ENCODE measurements at places on chromosomes 13 and 19. TPM values are rescaled to one million over a fixed set of nuclear protein-coding genes. Genes with fewer than 3 reads are reported as not detected.

- DNase-seq: peak; percentile 87
- H3K4me3 ChIP-seq: no peak overlapping the region
- H3K36me3 ChIP-seq: no peaks in the 10 kb centered on the region
- H3K27me3 ChIP-seq: no peaks in the 10 kb centered on the region
Measured at GRCh38 chr19:47296036-47296435, 13.6 kb upstream of the C5AR1 start.

GRCh38 chr13:48144413-48145035 lies 49.6 kb upstream of the MED4 start:
- no peaks in the 10 kb centered on the region for H3K36me3 ChIP-seq
- peaks cover 9% of the 10 kb centered on the region for H3K4me1 ChIP-seq
- H3K27me3 ChIP-seq: no peaks in the 10 kb centered on the region
- no peak overlapping the region for H3K4me3 ChIP-seq
- no peak for DNase-seq

GRCh38 chr19:42277821-42278451 lies 8.9 kb downstream of the CIC start:
- peaks cover 61% of the 10 kb centered on the region for H3K4me1 ChIP-seq
- H3K4me3 ChIP-seq: no peak overlapping the region
- no peaks in the 10 kb centered on the region for H3K27me3 ChIP-seq
- H3K27ac ChIP-seq: peak overlapping the region; percentile 34
- peaks cover 21% of the 10 kb centered on the region for H3K36me3 ChIP-seq

GRCh38 chr13:37795326-37795725 lies 74.2 kb downstream of the TRPC4 start:
- no peaks in the 10 kb centered on the region for H3K36me3 ChIP-seq
- H3K4me1 ChIP-seq: no peaks in the 10 kb centered on the region
- no peak overlapping the region for H3K4me3 ChIP-seq
- H3K27ac ChIP-seq: no peak overlapping the region
- peaks cover 2% of the 10 kb centered on the region for H3K27me3 ChIP-seq

DNA sequence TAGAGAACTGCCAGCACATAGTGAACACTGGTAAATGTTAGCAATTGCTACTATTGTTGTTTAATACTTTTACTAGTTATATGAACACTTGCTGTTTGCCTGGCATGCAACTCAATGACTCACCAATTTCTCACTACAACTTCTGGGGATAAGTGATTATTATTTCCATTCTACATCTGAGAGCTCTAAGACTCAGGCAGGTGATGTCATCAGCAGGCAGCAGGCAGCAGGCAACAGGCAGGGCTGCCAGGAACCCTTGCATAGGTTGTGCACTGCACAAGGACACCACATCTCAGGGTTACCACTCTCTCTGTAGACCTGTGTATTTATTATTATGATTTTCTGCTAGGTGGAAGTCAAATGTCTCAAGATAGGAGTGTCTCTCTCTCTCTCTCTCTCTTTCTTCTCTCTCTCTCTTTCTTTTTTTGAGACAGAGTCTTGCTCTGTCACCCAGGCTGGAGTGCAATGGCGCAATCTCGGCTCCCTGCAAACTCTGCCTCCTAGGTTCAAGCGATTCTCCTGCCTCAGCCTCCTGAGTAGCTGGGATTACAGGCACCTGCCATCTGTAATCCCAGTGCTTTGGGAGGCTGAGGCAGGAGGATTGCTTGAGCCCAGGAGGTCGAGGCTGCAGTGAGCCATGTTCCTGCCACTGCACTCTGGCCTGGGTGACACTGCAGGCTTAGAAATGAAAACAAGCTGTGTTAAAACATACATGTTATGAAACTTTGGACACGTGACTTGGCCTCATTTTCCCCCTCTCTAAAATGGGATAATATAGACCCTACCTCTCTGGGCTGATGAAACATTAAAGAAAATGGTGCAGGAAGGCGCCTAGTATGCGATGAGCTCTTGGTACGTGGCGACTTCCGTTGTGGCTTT lies 22.7 kb downstream of the HPN start:
- no peaks in the 10 kb centered on the region for H3K27me3 ChIP-seq
- H3K4me1 ChIP-seq: peaks cover 17% of the 10 kb centered on the region
- no peaks in the 10 kb centered on the region for H3K36me3 ChIP-seq

- H3K27me3 ChIP-seq: peaks cover 14% of the 10 kb centered on the region
- H3K4me1 ChIP-seq: peaks cover 8% of the 10 kb centered on the region
- no peak overlapping the region for H3K27ac ChIP-seq
- no peaks in the 10 kb centered on the region for H3K36me3 ChIP-seq
- DNase-seq: no peak
- no peak overlapping the region for H3K4me3 ChIP-seq
Measured at GRCh38 chr19:457636-458035, 3.2 kb downstream of the SHC2 start.

Gene GRK1
- total RNA-seq: 0.21 TPM

- no peaks in the 10 kb centered on the region for H3K27me3 ChIP-seq
- no peak overlapping the region for H3K4me3 ChIP-seq
- H3K4me1 ChIP-seq: peaks cover 17% of the 10 kb centered on the region
- no peak overlapping the region for H3K27ac ChIP-seq
- DNase-seq: no peak
Measured at GRCh38 chr13:99559560-99559959, 58.3 kb downstream of the TM9SF2 start.

Gene ZNF254
- 8.8 TPM for total RNA-seq

Gene CCDC106
- total RNA-seq: 6.2 TPM

Gene ZNF578
- 0.77 TPM for total RNA-seq

GRCh38 chr19:54017261-54017660 lies 25.8 kb downstream of the CACNG6 start:
- H3K27ac ChIP-seq: no peak overlapping the region
- H3K4me3 ChIP-seq: no peak overlapping the region
- H3K36me3 ChIP-seq: no peaks in the 10 kb centered on the region
- peaks cover 4% of the 10 kb centered on the region for H3K4me1 ChIP-seq

Gene FUT2
- total RNA-seq: not detected

Gene FXYD5
- 358 TPM for total RNA-seq

- no peak overlapping the region for H3K27ac ChIP-seq
- H3K27me3 ChIP-seq: no peaks in the 10 kb centered on the region
- DNase-seq: no peak
- no peak overlapping the region for H3K4me3 ChIP-seq
Measured at GRCh38 chr13:111211789-111212516, 96.8 kb downstream of the ARHGEF7 start.

- H3K4me3 ChIP-seq: no peak overlapping the region
- peaks cover 3% of the 10 kb centered on the region for H3K4me1 ChIP-seq
- no peak for DNase-seq
- no peak overlapping the region for H3K27ac ChIP-seq
Measured at GRCh38 chr19:56253737-56254136, 18.8 kb upstream of the EDDM13 start.

- DNase-seq: no peak
- H3K4me3 ChIP-seq: no peak overlapping the region
- H3K27ac ChIP-seq: peak overlapping the region; percentile 85
- H3K36me3 ChIP-seq: peaks cover 68% of the 10 kb centered on the region
- H3K4me1 ChIP-seq: peaks cover 82% of the 10 kb centered on the region
- H3K27me3 ChIP-seq: no peaks in the 10 kb centered on the region
Measured at GRCh38 chr19:41868989-41869300, 8.1 kb upstream of the CD79A start.

Gene SHKBP1
- total RNA-seq: 100 TPM

Gene KLK2
- total RNA-seq: not detected

- DNase-seq: peak; percentile 42
- H3K27me3 ChIP-seq: no peaks in the 10 kb centered on the region
- H3K4me1 ChIP-seq: peaks cover 11% of the 10 kb centered on the region
- H3K27ac ChIP-seq: peak overlapping the region; percentile 61
- H3K4me3 ChIP-seq: no peak overlapping the region
Measured at GRCh38 chr19:8494158-8494557, 8.3 kb downstream of the PRAM1 start.

DNA sequence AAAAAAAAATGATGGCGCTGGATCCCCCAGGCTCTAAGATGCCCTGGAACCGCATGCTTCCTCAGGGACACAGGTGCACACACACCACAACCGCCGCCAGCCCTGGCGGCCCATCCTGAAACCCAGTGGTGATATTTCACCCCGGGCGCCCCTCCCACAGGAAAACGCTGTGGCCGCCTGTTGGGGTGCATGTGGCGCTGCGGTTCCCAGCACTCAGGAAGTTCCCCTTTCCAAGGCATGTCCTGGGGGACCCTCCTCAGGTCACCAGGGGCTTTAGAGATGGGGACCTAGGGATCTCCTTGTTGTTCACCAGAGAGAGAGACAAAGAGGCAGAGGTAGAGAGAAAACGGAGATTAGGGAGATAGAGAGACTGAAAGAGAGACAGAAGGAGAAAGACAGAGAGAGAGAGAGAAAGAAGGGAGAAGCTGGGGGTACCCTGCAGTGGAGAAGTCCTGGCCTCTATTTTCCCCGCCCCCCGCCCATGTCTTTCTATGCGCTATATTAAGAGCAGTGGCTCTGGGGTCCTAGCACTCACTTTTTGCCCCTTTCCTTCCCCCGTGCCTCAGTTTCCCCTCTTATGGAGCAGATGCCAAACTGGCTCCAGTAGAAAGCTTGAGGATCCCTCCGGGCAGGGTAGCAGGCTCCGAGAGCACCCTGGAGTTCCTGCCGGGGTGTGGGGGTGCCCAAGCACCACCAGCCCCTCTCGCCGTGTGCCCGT lies 2.3 kb downstream of the ADGRE2 start:
- peak overlapping the region; percentile 32 for H3K4me3 ChIP-seq
- peaks cover 33% of the 10 kb centered on the region for H3K27me3 ChIP-seq
- peaks cover 11% of the 10 kb centered on the region for H3K4me1 ChIP-seq
- H3K36me3 ChIP-seq: no peaks in the 10 kb centered on the region

DNA sequence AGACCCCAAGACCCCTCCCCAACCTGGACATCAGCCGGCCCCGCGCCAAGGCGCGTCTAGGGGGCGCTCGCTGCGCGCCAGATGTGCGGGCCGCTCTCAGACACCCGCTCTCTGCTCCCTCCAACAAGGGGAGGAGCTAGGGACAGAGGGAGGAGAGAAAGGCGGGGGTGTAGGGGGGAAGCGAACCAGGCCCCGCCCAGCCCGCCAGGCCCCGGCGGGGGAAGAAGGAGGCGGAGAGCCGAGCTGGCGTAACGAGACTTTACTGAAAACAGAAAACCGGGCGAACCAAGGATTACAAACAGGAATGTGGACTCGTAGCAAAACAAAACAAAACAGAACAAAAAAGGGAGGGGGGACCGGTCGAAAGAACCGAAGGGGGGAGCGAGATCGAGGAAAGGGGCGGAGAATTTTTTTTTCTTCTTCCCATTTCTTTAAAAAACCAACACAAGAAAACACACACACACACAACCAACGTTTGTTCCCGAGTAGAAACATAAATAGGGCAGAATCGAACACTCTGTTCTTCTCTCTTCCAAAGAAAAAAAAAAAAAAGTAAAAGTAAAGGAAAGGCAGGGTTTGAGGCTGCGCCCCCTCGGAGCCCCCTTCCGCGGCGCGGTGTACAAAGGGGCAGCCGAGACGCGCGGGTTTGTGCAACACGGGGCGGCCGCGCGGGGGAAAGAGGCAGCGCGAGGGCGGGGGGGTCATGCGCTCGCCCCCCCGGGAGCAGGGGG lies 1.7 kb downstream of the JUND start:
- DNase-seq: peak; percentile 95
- H3K4me1 ChIP-seq: peaks cover 48% of the 10 kb centered on the region
- no peaks in the 10 kb centered on the region for H3K27me3 ChIP-seq
- peak overlapping the region; percentile 86 for H3K4me3 ChIP-seq
- peaks cover 31% of the 10 kb centered on the region for H3K36me3 ChIP-seq

- no peaks in the 10 kb centered on the region for H3K27me3 ChIP-seq
- no peak overlapping the region for H3K4me3 ChIP-seq
- no peaks in the 10 kb centered on the region for H3K4me1 ChIP-seq
- H3K36me3 ChIP-seq: no peaks in the 10 kb centered on the region
Measured at GRCh38 chr13:88031980-88032559, 360.9 kb downstream of the SLITRK5 start.

Gene CRLF1
- not detected for total RNA-seq

Gene PTH2
- not detected for total RNA-seq

DNA sequence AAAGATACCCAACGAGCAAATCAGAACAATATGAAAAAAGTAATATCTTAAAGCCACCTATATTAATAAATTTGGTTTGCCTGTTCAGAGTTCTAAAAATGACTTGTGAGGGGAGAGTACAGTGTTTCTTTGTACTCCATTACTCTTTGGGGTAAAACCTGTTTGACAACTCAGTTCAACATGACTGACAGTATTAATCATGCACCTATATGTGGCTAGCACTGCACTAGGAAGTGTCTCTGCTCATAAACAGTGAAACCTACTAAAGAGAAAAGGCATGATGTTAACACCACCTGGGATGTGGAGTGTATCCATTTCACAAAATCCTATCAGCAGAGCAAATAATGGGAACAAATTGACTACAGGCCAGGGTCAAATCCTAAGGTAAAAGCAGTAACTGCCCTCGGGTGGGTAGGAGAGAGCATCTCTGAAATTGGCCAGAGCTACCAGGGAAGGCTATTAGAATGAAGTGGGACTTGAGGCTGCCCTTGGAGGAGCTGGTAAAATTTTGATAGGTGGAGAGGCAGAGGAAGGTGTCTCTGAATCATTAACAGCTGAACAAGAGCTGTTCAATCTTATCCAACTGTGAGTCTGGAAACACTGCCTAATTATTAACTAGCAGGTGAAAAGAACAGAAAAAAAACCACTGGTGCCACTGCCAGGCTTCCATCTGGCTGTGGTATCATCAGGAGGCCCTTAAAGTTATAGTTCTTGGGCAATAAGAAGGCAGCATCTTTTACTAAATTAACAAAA lies 365.1 kb downstream of the DNAJC15 start:
- no peak overlapping the region for H3K27ac ChIP-seq
- H3K4me3 ChIP-seq: no peak overlapping the region
- H3K36me3 ChIP-seq: no peaks in the 10 kb centered on the region
- DNase-seq: no peak
- no peaks in the 10 kb centered on the region for H3K4me1 ChIP-seq

Gene FCAR
- not detected for total RNA-seq

- no peaks in the 10 kb centered on the region for H3K27me3 ChIP-seq
- H3K4me1 ChIP-seq: peaks cover 16% of the 10 kb centered on the region
- no peaks in the 10 kb centered on the region for H3K36me3 ChIP-seq
- H3K27ac ChIP-seq: no peak overlapping the region
- no peak for DNase-seq
Measured at GRCh38 chr13:112668924-112669323, 20.9 kb upstream of the ATP11A start.

DNA sequence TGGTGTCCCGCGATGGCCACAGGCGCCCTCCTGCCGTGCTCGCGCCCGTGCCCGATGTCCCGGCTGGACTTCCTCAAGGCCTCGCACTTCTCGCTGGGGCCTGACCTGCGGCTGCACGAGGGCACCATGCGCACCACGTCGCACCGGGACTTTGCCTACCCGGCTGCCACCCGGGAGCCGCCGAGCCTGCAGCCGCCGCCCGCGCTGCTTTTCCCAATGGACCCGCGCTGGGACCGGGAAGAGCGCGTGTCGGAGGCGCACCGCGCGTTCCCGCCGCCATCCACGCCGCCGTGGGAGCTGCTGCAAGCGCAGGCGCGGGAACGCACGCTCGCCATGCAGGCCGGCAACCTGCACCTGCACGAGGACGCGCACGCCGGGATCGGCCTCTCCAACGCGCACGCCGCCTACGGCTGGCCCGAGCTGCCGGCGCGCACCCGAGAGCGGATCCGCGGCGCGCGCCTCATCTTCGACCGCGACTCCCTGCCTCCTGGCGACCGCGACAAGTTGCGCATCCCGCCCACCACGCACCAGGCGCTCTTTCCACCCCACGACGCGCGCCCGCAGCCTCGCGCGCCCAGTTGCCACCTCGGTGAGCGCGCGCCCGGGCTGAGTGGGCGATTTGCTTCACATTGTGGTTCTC lies 12.1 kb upstream of the PEX11G start:
- peaks cover 37% of the 10 kb centered on the region for H3K27me3 ChIP-seq
- no peaks in the 10 kb centered on the region for H3K36me3 ChIP-seq
- peak overlapping the region; percentile 44 for H3K4me3 ChIP-seq
- no peak overlapping the region for H3K27ac ChIP-seq
- H3K4me1 ChIP-seq: peaks cover 8% of the 10 kb centered on the region

All from activated CD4-positive, alpha-beta T cell treated with anti-CD3 and anti-CD28 coated beads for 36 hours (primary cell).